ENCODE measurements at places on chromosomes 6 and 20.
A peak's percentile ranks its signal among the peaks of the same experiment; 100 is the strongest.

DNA sequence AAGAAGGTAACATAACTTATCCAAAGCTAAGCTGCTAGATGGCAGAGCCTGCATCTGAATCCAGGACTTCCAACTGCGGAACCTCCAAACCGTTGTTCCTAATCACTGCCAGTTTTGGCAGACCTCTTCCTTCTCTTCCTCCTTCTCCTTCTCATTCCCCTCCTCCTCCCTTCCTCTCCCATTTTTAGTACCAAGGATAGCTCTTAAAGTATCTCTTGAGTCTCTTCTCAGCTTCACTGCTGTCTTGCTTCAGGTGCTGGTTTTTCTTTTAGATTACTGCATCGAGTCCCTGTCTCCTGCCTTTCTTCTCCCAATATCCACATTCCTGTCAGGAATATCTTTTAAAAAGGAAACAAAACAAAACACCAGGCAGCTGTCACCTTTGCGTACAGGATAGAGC lies 77.1 kb downstream of the CDYL start:
- no peak for DNase-seq

GRCh38 chr6:42704251-42704936 lies 18.0 kb downstream of the PRPH2 start:
- no peak for DNase-seq

DNA sequence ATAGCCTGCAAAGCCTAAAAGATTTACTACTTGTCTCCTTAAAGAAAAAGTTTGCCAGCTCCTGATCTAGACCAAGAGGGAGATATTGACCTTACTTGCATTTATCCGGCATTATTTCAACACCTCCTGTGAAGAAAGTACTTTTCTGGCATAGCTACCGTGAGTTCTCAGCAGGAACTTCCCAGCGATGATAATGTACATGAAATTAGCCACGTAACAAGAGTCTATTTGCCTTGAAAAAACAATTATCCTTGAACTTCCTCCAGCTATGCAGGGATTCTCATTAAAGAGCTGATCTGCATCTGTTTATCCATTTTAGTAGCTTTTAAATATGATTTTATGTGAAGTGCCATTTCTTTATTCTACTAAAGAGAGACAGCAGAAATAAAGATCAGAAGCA lies 41.7 kb downstream of the ALDH5A1 start:
- DNase-seq, result no peak

DNA sequence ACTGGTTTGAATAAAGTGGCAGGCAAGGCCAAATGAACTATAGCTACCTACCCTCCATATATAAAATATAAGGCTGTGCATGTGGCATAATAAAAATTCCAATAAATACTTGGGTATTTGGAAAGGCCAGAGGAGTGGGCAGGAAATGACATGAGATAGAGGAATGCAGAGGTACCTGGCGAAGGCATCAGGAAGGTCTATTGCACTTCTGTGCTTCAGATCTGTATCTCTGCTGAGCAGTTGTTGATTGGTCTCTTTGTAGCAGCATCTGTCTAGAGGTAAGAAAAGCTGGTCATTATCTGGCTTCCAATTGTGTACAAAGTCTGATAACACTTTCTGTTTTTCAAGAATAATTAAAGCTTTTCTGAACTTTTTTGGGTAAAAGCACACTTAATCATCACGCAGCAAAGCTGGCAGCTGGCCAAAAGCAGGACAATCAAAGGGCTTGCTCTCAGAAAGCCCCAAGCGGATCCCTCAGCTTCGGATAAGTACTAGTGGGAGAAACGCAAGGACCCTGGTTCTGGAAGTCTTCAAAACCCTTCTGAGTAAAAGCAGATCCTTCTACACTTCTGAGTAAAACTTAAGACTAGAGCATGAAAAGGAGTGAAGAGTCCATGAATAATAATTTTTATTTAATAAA lies 120.1 kb upstream of the TCF21 start:
- DNase-seq, result no peak

GRCh38 chr6:146968041-146968760 lies 236.0 kb upstream of the STXBP5 start:
- DNase-seq, result no peak

DNA sequence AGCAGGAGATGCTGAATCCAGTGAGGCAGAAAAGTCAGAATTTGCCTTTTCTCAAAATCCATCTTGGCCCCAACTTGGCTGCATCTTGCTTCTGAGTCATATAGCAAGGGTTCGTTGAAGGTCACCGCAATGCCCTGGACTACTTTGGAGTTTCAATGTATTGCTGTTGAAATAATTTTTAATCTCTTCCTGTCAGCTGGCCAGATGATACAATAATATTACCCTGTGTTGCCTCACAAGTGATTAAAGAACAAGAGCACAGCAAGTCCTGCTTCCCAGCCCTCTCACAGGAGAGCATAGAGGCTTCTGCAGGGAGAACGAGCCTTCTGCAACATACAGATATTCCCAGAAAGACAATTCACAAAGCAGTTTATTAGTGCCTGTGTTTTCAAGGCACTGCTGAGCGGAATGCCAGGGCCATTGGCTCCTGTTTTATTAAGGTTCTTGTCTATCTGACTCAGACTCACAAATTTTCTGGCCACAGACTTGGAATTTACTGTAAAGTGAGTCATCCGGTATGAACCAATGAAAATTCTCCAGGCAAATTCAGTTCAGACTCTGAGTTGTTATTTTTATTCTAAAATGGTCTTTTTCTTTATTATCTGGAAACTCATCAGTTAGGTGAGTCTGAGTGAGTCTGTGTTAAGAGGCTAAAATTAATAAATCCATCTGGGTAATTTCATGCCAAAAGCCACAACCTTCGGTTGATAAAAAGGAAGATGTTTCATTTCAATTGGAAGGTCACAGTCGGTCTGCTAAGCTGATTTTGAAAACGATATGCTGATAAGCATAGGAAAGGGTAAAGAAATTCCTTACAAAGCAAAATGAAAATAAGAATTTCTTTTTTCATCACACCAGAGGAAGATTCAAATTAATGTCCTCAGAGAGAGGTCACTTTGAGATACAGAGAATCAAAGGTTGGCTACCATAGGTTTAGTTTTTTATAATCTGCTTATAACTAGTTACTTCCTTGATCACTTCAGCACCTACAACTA lies 289.4 kb upstream of the STXBP5 start:
- peak; percentile 90 for DNase-seq

- peak; percentile 20 for DNase-seq
Observed at GRCh38 chr20:64111841-64112641, 4.7 kb upstream of the NPBWR2 start.

DNA sequence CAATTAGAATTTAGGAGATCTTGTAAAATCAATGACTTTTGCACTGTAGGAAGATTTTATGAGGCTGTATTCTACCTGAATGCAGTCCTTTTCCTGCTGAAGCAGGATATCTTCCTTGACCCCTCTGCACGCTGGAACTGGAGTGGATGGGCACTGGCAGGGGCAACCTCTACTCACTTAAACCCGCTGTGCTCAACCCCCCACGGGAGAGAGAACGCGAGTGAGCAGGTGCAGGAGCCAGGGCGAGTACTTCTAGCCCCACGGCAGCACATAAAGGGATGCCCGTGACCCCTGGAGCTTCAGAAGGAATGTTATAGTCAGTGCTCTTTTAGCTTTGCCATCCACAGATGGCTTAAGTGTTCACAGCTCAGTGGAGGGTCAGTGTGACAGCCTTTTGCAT lies 1144.8 kb downstream of the EPHA7 start:
- DNase-seq, result no peak

DNA sequence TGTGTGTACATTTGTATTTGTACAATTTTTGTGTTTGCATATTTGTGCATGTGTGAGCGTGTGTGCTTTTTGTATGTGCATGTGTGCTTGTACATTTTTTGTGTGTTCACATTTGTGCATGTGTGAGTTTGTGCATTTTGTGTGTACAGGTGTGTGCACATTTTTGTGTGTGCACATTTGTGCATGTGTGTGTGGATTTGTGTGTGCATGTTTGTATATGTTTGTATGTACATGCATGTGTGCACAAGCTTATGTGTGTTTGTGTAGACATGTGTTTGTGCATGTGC lies 28.9 kb downstream of the PRR18 start:
- DNase-seq, result no peak

DNA sequence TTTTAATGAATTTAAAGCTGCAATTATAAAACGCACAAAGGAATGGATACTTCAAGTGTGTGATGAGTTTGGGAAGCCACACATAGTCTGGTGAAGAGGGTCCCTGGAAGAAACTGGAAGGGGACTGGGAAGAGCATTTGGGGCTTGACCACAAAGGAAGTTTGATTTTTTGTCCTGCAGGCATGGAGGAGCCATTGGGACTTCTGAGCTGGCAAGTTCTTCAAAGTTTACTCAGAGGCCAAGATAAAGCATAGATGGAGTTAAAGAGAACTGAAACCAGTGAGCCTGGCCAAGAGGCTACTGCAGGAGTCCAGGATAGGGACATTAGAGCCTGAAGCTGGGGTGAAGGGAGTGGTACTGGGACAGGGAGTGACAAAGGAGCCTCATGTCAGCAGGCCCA lies 95.0 kb downstream of the AIG1 start:
- peak; percentile 3 for DNase-seq

GRCh38 chr20:2485661-2486060 lies 15.1 kb upstream of the SNRPB start:
- DNase-seq, result no peak

- DNase-seq, result peak; percentile 41
Observed at GRCh38 chr6:15338476-15338875, 92.6 kb downstream of the JARID2 start.

GRCh38 chr20:57621421-57622200 lies 1.4 kb upstream of the ZBP1 start:
- no peak for DNase-seq

GRCh38 chr6:134341999-134342567 lies 24.2 kb upstream of the SGK1 start:
- no peak for DNase-seq

DNA sequence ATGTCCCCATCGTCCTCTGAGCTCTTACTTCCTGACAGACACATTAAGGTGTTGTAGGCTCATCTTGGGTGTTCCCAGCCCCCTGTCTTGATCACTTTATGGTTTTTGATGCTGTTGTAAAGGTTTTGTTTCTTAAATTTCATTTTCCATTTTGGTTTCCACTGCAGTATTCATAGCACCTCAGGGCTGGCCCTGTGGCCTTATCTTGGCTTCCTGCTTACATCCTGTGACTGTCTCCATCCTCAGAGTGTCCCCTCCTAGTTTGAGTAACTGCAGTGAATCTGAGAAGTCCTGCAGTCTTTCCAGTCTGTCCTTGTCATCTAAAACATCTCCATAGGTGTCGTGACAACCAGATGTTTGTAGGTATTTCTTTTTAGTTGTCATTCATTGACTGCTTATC lies 50.9 kb downstream of the JARID2 start:
- no peak for DNase-seq

DNA sequence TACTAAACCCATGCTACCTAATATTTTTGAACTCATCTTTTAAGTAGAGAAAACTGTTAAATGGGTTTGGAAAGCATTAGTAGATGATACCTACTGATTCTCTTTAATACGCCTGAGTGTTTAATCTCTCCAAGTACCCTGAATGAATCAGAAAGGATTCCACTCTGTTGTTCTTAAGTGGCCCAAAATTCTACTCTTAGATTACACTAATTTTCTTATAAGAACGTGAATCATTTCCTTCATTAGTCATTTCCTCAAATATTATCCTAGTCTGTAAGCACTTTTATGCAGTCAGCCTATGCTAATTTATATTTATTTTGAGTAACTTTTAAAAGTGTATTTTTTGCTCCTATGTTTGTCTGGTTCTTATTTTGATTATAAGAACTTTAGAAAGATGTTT lies 380.0 kb downstream of the BTBD9 start:
- DNase-seq, result peak; percentile 47

DNA sequence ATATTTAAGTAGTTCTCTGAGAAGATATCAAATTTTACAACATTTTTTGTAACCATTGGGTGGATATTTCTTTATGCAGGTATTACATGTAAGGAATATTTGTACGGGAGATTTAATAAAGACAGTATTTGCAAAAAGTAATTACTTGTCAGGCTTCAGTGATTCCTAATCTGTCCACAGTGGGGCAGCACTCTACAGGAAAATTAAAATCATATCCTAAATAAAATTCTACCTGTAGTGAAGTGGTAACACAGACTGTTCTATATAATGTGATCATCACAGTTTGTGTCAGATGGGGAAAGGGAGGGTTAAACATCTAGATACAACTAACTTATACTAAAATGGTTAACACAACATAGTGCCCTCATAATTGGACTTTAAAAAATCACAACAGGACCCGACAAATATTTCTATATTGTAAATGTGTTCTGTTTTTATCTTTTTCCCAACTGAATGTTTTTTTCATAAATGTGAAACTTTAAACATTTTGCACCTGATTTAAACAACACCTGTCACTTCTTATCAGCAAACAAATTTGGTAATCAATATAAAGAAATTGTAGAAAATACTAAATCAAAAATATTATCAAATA lies 145.6 kb upstream of the MANEA start:
- DNase-seq, result peak; percentile 31

- DNase-seq, result peak; percentile 55
Observed at GRCh38 chr20:8721098-8721497, 347.8 kb upstream of the PLCB4 start.

GRCh38 chr6:43718387-43719105 lies 31.0 kb upstream of the MRPS18A start:
- DNase-seq, result no peak

Data from inflammatory macrophage treated with lipopolysaccharide for 4 hours (primary cell).